Renal cortical epithelial cell (primary cell): ENCODE measurements at places on chromosomes 5 and 9. TPM values are rescaled to one million over a fixed set of nuclear protein-coding genes. Genes with fewer than 3 reads are reported as not detected.

Gene TMC1
- 0.15 TPM in 1 of 2 replicates, not detected in the other for total RNA-seq

Gene ZFAND5
- total RNA-seq = 134 and 256 TPM in 2 replicates

Gene FAM120A
- 56.6 and 142 TPM in 2 replicates for total RNA-seq

Gene SHISAL2B
- total RNA-seq = 0.20 TPM in 1 of 2 replicates, not detected in the other

- DNase-seq = no peak
Observed at GRCh38 chr5:165094782-165095181, 1589.4 kb downstream of the MAT2B start.

DNA sequence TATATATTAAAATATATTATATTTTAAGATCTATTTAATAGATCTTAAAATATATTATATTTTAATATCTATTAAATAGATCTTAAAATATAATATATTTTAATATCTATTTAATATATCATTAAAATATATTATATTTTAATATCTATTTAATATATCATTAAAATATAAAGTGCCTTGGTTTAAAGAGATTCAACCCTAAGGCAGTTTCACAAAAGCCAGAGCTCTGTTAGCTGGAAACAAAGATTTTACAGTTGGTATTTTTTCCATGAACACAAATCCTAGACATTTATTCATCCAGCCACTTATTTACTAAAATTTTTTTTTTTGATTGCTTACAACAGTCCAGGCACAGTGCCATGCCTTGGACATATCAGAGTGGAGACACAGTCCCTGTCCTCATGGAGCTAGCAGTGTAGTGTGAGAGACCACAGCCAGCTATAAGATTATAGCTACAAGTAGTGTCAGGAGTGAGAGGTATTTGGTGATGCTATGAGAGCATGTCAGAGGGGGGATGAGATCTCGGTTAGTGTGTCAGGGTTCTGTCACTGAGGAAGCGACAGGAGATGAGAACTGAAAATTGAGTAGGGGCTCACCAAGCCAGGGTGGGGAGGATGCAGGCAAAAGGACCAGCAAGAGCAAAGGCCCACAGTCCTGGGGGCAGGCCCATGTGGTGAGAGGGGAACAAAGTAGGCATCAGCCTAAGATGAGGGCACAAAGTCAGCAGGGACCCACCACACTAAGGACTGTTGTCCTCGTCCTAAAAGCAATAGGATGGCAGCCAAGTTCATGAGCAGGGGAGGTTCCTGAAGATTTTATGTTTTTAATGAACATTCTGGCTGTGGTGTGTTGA lies 74.5 kb downstream of the FBXO38 start:
- no peak for DNase-seq

GRCh38 chr9:115292584-115293279 lies 174.8 kb upstream of the TNC start:
- no peak for DNase-seq

- DNase-seq = no peak
Observed at GRCh38 chr5:114473541-114473940, 111.7 kb downstream of the KCNN2 start.

DNA sequence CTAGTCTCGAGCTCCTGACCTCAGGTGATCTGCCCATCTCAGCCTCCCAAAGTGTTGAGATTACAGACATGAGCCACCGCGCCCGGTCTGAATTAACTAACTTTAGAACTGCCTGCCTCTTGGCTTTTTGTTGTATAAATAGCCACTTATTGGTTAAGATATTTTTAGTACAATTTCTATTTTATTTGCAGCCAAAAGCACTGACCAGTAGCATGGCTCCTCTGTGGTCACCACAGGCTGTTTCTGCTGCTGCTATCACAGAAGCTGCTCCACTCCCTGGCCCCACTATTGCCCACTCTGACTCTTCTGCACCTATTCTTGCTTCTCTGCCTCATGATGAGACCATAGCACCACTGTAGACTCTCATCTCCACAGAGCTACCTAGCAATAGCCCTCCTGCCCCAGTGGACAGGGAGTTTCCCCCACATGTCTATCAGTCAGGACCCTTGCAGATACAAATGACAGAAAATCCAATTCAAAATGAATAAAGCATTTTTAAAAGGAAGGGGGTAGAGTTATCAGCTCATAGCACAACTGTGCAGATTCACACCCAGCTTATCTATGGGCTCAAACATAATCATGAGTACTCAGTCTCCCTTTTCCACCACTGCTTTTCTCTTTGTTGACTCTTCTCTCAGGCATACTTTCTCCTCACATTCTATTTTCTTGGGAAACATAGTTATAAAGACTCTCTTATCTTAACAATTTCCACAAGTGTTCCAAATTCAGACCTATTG lies 151.8 kb upstream of the EPB41L4A start:
- no peak for DNase-seq

DNA sequence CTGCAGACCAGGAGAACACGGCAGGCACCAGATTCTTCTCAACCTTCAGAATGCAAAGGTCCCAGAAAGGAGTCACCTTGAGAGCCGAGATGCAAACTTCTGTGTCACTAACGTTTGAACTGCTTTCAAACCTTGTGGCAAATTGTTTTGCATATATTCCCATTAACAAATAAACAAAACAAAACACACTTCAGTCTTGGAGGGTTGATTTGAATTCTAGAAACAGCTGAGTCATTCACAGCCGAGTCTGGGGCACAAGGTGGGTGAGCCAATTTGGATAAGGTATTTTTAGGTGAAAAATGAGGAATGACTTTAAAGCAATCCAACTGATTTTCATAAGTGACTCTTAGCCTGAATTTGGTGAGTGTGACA lies 38.8 kb upstream of the ANKRD33B start:
- DNase-seq = peak; percentile 72

DNA sequence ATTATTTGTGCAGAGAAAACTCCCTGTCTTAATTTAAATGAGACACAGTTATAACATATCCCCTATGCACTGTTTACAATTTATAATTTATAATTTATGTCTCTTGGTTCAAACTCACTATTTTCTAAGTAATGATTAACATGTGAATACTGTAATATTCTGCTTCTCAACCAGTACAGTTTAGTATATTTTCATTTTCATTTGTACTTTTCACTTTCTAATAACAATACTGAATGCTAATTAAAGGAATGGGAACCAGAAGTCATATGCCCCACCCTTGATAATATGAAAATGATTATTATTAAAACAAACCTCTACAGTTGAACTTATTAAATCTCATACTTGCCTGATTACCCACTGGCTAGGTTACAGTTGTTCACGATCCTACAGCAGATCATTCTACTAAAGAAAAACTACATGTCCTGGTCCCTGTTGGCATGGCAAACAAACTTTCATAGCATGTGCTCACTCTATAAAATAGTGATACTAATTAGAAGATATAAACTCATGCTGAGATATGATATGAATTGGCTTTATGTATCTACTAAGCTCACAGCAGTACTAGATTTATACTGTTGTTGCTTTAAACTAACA lies 66.4 kb downstream of the POU5F2 start:
- no peak for DNase-seq

DNA sequence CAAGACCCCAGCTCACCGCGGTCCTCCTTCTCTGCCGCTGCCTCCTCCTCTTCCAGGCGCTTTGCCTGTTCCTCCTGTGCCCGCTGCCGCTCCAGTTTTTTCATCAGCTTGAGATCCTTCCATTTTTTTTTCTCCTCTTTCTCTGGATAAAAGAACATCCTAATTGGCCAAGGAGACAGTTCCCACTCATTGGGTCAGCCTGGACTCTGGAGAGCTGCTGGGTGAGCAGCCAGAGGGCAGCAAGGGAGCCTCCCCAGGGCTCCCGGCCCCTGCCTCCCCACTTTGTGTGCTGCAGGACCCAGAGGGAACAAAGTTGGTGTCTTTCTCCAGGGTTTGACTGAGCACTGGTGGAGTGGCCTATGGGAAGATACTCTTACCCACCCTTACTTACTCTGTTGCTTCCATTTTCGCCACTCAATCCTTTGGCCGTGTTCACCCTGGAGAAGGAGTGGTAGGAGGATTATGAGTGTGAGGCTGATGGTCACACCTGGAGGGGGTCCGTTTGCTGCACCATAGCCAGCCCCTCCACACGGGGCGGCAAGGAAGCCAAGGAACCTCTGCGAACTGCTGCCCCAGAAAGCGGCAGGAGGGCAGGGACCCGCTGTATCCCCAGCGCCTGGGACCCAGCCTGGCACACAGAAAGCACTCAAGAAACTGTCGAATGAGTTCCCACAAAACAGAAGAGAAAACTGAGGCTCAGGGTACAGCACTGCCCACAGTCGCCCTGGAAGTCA lies 708 bp downstream of the SPOUT1 start:
- DNase-seq = no peak

Gene MEGF10
- total RNA-seq = 0.10 TPM in 1 of 2 replicates, not detected in the other

DNA sequence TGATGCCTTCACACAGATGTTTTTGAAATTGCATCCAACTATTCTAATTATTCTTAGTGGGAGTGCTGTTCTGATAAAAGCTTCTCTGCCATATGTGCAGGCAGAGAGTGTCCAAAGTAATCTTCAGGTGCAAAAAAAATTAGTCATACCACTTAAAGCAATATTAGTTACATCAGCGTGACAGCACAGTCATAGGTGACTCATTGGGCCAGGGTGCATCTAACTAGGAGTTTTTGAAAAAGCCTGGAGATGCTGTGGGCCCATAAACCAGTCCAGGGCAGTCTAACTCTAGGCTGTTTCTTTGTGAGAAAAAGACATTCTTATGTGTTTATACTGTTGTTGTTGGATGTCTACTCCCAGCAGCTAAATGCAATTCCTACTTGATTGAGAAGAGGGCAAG lies 33.0 kb upstream of the C6 start:
- DNase-seq = peak; percentile 74

- peak; percentile 76 for DNase-seq
Observed at GRCh38 chr5:146048994-146049703, 56.2 kb downstream of the PLAC8L1 start.

DNA sequence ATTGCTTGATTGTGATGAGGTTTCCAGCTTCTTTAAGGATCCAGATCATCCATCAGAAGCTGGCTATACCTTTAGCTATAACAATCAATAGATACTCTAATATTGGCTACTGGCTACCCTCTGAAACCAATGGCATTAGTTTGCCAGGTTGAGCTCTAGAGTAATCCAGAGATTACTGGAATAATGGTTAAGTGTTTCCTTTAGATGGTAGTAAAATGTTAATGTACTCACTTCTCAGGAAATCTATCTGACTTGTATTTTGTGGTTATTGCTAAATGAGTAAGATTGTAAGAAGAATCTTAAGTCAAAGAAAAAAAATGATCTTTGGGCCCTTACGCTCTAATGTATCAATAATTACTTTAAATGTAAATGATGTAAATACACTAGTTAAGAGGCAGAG lies 57.6 kb upstream of the OTP start:
- DNase-seq = no peak

- no peak for DNase-seq
Observed at GRCh38 chr9:95327239-95327865, 9.8 kb upstream of the FANCC start.
